Stimulated activated CD4-positive, alpha-beta T cell treated with anti-CD3 and anti-CD28 coated beads, Interleukin-4, amount 100 ng/mL, for 1 hour (primary cell): ENCODE measurements at places on chromosomes 16 and 17.
A peak's percentile ranks its signal among the peaks of the same experiment; 100 is the strongest.

DNA sequence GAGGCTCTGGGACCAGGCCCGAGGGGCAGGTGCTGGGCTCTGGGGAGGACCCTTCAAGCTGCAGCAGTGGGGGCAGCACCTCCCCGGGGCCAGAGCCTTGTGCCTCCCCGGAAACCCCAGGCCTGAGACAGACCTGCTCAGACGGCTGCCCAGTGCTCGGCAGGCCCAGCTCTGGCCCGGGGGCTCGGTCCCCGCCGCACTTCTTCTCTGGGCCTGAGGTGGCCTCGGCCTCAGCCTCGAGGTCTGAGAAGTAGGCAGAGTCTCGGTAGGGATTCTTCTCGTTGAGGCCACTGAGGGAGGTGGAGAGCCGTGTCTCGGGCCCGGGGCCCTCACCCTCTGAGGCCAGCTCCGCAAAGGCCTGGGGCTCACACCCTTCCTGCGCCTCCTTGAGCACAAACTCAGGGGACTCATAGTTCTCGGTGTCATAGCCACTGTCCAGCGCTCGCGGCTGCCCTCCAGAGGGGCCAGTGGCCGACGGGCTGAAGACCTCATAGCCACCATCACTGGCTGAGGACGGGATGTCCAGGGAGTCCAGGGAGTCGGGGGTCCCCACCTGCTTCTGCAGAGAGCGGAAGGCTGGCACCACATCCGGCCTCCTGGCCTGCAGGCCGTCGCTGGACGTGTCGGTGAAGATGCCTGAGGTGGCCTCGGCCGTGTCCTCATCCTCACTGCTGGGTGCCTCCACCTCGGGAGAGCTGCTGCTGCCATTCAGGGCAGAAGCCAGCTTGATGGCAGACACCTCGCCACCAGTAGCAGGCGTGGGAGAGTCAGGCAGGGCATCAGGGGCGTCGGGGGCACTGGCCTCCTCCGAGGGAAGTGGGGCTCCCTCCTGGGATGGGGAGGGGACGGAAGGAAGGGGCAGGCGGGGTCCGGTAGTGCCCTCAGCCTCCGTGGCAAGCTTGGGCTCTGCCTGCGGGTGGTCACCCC, 44.3 kb upstream of the PVALEF start:
- DNase-seq = no peak

GRCh38 chr17:74042744-74043486, 160.6 kb upstream of the RPL38 start:
- DNase-seq = peak; percentile 7

DNA sequence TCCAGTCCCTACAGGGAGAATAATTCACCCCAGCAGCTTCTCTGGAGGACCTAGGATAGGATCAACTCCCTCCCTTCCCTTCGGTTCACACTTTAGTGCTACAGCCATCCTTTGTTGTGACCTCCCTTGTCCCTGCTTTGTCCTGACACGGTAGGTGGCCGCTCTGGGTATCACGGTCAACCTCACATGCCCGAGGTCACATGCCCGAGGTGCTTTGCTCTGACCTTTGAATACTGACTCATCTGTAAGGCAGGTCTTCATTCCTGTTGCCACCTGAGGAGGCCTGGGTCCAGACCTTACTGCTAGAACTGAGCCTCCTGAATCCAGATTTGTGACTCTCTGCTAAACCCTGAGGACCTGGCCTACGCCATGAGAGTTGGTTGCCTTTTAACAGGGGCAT, 19.7 kb downstream of the ALKBH5 start:
- no peak for DNase-seq

DNA sequence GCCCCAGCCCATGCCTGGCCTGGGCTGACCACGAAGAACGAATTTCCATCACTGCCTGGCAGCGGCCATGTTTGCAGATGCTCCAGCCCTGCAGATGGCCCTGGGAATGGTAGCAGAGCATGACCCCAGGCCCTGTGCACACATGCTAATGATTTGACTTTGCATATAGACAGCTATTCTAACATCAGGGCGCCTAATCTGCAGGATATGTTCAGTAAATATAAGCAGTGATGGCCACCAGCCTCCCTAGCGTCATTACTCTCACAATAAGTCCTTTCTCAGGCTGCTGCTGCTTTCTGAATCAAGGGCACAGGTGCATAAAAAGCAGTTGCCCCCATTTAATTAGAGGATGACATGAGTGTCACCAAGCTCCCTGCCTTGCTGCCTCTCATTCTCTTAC, 24.2 kb downstream of the DNAH9 start:
- DNase-seq = no peak

- DNase-seq = no peak
Observed at GRCh38 chr17:50817838-50818237, 17.5 kb upstream of the WFIKKN2 start.

GRCh38 chr17:41617698-41618097, 5.1 kb upstream of the KRT16 start:
- DNase-seq = no peak

DNA sequence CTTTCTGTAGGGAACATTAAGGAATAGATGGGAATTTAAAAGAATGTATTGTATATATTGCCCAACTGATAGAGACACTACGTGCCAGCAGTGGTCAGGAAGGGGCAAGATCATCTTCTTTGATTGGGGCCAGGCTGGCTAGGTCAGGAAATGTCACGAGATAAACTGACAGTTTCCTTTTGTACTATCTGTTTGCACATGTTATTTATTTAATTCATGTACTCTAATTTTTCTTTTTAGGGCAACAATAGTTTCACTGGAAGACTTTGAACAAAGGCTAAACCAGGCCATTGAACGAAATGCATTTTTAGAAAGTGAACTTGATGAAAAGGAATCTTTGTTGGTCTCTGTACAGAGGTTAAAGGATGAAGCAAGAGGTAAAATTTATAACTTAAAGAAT, 12.6 kb downstream of the NDEL1 start:
- DNase-seq = no peak

DNA sequence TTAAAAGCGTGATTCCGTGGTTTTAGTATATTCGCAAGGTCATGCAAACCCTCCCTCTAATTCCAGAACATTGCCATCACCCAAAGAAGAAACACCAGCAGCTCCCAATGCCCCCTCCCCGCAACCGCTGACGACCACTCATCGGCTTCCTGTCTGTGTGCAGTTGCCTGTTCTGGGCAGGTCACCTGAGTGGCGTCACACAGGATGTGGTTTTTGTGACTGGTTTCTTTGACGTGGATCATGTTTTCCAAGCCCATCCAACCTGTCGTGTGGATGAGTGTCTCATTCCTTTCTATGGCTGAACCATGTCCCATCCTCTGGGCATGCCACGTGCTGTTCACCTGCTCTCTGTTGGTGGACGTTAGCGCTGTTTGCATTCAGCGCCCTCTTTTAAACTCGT, 8.2 kb upstream of the ATP2C2 start:
- DNase-seq = no peak

- DNase-seq = no peak
Observed at GRCh38 chr17:17837966-17838962, 1.5 kb upstream of the SREBF1 start.

DNA sequence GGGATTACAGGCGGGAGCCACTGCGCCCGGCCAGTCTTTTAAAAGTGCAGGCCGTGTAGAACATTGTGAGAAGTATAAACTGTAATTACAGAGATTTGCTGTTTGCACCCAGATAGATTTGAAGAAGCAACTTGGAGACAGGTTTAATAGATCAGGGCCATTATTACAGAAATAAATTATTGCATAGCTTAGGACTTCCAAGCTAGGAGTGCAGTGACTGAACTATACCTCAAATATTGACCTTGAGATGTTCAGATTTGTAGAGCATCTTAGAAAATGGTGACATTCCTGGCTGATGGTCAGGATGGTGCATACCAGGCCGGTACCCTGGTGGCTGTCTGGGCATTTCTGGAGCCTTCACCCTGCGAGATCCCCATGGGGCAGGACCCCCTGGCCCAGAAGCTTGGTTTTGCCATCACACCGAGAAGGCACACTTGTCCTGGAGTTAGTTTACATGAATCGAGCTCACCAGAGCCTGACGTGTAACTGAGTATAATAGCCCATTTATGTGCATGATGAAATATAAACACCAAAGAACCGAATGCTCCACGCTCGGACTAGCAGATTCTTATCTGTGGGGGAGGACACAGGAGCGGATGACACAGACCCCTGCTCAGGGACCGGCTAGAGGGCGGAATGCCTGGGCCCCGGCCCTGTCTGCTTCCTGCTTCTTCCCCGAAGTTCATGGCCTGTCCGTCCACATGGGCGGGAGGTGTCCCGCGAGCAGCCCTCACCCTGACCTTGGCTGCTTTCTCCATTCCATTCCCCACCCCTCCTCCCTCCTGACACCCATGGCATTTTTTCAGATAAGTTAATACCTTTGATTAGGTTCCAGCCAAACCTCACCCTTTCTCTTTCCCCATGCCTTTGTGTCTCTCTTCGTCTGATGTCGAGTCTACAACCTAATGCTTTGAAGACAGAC, 32.1 kb downstream of the CCDC40 start:
- no peak for DNase-seq

GRCh38 chr17:48002266-48002915, 31.5 kb downstream of the CDK5RAP3 start:
- DNase-seq = no peak

- DNase-seq = no peak
Observed at GRCh38 chr17:45819632-45820031, 25.0 kb upstream of the SPPL2C start.

- no peak for DNase-seq
Observed at GRCh38 chr17:61583242-61583641, 7.8 kb downstream of the NACA2 start.

DNA sequence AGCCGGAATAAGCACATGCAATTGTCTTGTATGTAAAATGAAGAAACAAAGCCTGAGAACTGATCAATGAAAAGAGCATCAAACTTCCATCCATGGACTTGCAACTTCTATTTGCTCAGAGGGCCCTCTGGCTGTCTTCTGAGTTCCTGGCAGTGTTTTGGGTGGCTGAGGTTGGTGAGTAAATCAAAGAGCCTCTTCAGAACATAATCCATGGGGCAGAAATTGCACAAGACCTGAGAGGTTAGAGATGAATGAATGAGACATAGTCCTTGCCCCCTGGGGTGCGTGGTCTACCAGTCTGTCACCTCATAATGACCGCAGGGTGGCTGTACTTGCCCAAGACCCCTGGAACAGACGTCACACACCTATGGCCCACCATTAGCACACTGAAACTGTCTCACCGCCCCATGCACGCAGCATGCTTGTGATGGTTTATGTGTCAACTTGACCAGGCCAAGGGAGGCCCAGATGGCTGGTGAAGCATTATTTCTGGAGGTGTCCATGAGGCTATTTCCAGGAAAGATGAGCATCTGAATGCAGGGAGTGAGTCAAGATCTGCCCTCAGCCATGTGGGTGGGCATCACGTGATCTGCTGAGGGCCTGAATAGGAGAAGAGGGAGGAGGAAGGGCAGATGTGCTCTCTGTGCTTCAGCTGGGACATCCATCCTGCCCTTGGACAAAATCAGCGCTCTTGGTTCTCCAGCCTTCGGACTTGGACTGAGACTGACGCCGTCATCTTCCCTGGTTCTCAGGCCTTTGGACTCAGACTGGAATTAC, 8.3 kb downstream of the PIK3R6 start:
- DNase-seq = no peak

DNA sequence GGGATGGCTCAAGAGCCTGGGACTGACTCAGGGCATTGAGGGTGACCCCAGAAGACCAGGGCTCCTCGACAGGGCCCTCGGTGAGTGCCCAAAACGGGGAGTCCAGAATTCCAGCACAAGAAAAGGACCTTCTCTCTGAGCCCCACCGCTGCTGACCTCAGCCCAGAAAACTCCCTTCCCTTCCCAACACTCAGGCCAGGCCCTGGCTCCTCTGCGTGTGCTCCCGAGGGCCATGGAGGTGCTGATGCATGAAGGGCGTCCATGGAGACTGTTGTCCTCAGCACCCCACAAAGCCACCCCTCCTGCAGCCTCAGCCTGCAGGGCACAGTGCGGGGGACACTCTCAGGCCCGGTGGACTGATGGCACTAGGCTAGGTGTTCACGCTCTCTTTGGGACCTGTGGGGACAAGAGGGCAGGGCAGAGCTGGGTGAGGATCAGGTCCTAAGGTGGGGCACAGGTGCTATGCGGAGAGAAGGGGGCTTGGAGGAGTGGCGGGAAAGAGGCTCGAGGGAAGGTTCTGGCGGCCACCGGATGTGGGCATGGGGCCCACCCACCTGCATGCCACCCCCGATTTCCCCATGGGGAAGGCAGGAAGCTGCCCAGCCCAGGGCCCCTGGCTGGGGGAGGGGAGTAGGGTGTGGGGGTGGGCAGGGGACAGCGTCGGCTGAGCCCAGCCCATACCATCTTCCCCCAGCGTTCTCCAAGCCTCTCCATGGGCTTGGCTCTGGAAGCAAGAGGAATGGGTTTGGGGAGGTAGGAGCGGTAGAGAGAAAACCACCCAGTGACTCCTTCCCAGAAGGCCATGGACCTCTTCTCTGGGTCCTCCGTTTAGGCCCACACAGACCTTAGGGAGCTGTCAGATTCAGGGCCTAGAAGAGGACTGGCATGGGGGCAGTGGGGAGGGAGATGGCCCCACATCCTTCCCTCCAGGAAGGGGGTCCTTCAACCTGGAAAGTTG, 4.5 kb upstream of the TSPOAP1 start:
- peak; percentile 65 for DNase-seq

DNA sequence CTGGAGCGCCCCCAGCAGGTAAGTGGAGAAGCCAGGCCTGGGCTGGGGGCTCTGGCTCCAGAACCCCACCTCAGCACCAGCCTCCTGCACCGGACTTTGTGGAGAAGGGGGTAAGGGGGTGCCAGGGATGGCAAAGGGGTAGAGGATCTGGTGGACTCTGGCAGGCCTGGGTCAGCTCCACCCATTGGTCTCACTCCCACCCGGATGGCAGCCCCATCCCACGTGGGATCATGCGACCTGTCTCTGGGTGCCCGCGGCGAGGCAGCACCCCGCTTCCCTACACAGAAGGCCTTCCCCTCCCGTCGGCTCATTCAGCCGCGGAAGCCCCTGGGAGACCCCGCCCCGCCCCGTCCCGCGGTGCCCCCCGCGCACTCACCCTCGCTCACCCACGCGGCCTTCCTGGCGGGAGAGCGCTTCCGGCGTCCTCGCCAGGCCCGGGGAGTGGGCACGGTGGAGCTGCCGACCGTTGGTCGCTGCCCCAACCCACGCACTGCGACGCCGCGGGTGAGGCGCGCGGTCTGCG, 498 bp upstream of the PLEKHG4 start:
- DNase-seq = no peak

- DNase-seq = no peak
Observed at GRCh38 chr17:58005728-58006559, 1.1 kb downstream of the SRSF1 start.

- DNase-seq = no peak
Observed at GRCh38 chr17:78738278-78738677, 43.8 kb downstream of the CYTH1 start.

GRCh38 chr17:17739388-17740066, 58.3 kb downstream of the RAI1 start:
- no peak for DNase-seq

- DNase-seq = no peak
Observed at GRCh38 chr17:47099451-47099986, 89.6 kb downstream of the CDC27 start.

DNA sequence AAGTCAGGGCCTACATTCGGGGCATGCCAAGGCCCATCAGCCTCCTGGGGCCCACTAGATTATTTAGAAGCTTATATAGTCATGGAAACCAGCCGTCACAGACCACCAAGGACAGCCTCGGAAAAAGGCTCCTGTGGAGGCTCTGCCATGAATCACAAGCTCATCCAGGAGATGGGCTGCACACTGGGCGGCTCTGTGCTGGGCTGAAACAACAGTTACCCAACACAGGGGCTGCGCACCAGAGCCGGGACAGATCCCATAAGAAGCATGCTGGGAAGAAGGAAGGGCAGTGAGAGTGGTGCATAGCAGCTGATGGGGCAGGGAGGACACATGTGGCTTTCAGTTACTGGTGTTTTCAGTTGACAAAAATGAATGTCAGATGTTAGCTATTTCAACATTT, 67.7 kb upstream of the GSG1L start:
- DNase-seq = no peak

GRCh38 chr16:28052274-28053128, 11.0 kb downstream of the GSG1L start:
- no peak for DNase-seq
